Left cardiac atrium (tissue), 4 donors: ENCODE measurements at places on chromosomes 4 and X. TPM values are rescaled to one million over a fixed set of nuclear protein-coding genes. Genes with fewer than 3 reads are reported as not detected.

DNA sequence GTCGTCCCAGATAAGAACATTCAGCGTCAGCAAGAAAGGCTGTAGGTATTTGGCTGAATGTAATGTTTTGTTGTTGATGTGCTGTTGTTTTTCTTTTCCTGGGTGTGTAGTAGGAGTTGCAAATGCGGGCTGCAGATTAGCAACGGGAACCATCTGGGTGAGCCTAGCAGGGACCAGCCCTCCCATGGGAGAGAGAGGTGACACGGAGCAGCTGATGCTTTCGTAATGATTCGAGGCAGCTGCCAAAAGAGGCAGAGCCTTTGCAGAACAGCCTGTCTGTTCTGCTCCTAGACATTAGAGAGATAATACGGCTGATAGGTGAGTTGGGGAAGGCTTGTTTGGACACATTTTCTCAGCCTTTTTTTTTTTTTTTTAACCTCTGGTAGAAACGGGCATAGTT is 25.3 kb downstream of the ARSF start:
- no peak for DNase-seq

- no peak for DNase-seq
These were observed 2.2 kb downstream of the NEXMIF start for GRCh38 chrX:74922922-74923543.

DNA sequence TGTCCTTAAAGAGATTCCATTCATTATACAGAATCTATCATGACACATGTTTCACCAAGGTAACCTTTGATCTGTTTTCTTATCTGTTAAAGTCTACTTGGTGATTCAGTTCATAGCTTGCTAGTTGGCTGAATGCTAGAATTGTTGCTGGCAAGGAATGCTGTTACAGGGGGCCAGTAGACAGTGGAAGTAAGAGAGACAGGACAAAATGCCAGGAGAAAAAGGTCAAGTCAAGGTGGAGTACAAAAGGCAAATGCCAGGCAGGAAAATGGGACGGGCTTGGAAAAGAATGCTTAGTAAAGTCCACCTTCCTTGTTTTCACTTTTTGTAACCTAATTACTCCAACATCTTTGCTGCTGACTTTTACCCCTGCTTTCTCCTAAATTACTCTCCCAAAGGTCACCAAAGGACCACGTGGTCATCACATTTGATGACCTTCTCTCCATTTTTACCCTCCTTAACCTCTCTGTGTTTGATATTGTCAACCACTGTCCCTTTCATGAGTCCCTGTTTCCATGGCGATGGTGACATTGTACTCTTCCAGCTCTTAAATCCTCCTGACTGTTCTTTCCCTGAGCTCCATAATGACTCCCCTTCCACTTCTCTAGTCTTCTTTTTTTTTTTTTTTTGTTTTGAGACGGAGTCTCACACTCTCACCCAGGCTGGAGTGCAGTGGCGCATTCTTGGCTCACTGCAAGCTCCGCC is 24.5 kb upstream of the TAPT1 start:
- no peak for DNase-seq

GRCh38 chr4:154877110-154877760 is 96.2 kb downstream of the RBM46 start:
- no peak for DNase-seq

DNA sequence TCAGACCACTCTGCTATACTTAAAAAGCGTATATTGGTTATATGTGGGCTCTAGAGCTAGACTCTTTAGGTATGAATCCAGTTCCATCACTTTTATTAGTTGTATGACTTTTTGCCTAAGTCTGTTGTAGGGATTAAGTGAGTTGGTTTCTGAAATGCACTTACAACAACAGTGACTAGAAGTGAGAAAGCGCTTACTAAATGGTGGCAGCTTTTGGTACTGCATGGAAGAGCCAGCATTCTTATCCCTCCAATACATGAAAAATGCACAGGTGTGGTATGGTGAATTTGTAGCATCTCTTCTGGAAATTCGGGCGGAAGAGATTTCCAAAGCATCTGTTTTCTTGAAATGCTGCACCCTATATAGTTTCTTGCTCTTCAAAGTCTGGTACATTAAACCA is 117.1 kb downstream of the SPANXA1 start:
- DNase-seq, result no peak

GRCh38 chr4:26765515-26765914 is 95.1 kb upstream of the STIM2 start:
- DNase-seq, result no peak

GRCh38 chr4:31984872-31985271 is 1264.7 kb downstream of the PCDH7 start:
- DNase-seq, result no peak

DNA sequence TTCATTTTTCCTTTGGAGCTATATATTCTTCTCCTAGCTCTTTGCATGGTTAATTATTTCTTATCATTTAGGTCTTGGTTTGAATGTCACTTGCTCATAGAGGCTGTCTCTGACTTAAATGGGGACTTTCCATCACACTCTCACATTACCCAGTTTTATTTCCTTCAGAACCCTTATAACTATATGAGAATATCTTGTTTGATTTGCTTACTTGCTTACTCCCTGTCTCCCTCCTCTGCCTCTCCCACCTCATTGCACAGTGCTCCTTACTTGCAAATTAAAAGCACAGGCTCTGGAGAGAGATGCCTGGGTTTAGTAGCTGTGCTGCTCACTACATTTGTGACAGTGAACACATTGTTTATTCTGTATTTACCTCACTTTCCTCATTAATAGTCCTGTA is 174.6 kb downstream of the SOWAHB start:
- DNase-seq, result no peak

ETDA gene
- total RNA-seq, result not detected
